ENCODE measurements at places on chromosomes 2 and 18.

DNA sequence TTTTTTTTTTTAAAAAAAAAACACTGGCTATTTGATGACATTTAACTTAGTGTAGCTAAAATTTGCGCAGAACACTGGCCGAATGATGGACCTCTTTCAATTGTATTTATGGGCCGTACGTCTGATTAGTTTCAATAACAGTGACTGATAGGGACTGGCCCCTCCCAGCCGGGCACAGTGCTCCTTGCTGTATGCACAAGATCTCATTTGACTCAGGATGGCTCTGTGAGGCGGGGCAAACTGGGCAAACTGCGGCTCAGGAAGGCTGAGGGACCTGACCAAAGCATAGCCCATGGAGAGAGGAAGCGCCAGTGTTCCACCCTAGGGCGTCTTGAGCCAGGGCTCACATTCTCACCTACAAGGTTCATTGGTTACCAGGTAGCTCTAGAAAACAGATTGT is 21.2 kb downstream of the TRAF3IP1 start:
- no peak for DNase-seq

GRCh38 chr2:241454837-241455485 is 53.4 kb downstream of the STK25 start:
- DNase-seq: no peak

- no peak for DNase-seq
Measured at GRCh38 chr2:158507141-158507540, 50.4 kb downstream of the PKP4 start.

- DNase-seq: no peak
Measured at GRCh38 chr2:47070920-47071824, 83.9 kb downstream of the STPG4 start.

GRCh38 chr2:217286833-217287232 is 427.0 kb upstream of the TNP1 start:
- no peak for DNase-seq

- no peak for DNase-seq
Measured at GRCh38 chr2:238295144-238296112, 7.0 kb upstream of the PER2 start.

- DNase-seq: no peak
Measured at GRCh38 chr2:17181051-17181752, 337.0 kb downstream of the RAD51AP2 start.

GRCh38 chr2:42048299-42049220 is 739 bp downstream of the PKDCC start:
- no peak for DNase-seq

GRCh38 chr2:85804583-85804982 is 50.8 kb downstream of the ATOH8 start:
- no peak for DNase-seq

DNA sequence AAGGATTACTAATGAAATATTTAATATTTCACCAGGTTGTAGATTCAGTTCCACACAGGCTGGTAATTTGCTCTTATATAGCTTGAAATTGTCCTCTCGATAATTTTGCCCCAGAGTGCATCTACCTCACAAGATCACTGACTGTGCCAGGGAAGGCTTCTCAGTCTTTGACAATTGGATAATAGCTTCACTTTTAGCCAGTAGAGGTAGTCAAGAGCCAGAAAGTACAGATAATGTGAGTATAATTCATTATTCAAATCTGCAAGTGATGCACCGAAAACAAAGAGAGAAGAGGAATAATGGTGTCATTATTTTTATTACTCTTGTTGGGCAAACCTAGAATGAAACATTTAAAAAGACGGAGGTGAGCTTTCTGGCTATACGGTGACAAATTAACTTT is 292.8 kb downstream of the EN1 start:
- DNase-seq: no peak

GRCh38 chr18:34947711-34948125 is 93.5 kb upstream of the MAPRE2 start:
- DNase-seq: no peak

DNA sequence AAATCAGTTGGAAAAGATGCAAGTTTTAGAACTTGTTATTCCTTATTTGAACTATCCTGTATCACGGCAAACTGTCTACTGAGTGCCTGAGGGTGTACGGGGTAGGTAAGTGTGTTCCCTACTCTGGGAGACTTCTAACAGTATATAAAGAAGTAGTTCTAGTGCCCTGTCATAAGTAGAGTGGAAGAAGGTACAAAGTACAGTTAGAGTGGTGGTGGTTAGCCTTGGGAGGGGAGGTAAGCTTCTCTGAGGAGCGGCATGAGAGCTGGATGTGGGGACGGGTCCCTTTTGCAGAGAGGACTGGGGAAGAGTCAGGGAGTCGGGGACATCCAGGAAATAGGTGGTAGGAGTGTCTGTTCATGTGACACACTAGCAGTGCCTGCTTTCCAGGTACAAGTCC is 48.5 kb downstream of the DGKD start:
- DNase-seq: no peak

DNA sequence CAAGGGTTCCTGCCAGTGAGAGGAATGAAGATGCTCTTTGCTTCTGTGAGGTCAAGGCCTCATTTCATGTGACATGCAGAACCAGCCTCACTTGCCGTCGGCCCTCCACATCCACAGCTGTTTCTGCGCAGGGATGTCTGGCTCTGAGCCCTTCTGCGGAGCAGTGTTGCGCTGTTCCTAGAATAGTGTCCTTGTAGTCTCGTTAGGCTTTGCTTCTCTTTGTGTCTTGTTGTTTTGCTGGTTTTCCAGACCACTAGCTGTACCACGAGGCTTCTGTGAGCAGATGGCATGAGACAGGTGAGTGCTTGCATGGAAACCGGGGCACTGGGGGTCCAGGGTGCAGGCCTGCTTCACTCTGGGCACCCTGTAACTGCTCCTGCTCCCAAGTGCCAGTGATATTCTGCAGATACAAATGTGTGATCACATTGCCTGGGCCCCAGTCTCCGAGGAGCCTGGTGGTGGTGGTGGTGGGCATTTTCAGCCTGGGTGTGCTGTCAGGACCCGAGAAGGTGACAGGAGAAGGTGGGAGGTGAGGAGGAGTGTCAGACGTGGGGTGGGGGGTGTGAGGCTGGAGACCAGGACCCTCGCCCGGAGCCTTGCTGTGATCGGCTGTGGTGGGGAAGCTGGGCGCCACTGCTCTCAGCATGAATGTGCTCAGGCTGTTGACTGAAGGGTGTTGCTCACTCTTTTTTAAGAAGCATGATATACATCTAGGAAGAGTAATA is 34.3 kb downstream of the LDLRAD4 start:
- DNase-seq: no peak

DNA sequence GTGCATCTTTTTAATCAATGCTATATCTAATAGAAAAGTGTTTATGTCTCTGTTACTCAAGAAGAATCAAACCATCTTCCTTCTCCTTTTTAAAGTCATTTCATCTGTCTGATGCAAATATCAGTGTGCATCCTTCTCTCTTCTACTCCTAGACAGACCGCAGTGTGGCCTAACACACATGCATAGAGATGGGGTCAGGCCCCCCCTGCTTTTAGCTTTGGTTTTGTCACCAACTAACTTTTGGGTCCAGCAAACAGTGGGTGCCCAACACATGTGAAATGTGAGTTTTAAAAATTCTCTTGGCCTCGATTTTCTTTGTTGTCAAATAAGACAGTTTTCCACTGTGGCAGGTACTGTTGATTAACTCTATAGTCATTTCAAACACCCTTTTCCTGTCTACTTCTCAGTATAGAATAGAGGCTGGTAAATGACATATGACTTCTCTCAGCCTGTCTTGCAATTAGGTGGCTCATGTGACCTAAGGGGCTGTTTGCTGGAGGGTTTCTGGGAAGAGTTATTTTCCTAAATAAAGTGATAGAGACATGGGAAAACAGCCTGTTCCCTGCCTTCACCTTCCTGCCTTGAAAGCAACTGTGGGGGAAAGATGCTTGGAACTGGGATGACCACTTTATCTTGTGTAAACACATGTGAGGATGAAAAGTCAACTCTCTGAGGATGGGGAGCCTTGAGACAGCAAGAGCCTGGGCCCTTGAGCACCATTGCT is 65.7 kb upstream of the DARS1 start:
- no peak for DNase-seq

All from putamen (tissue), 1 donor.